ENCODE measurements at places on chromosomes 1 and 21.
A peak's percentile ranks its signal among the peaks of the same experiment; 100 is the strongest.

GRCh38 chr1:235708390-235708962 is 58.9 kb upstream of the GNG4 start:
- no peak for DNase-seq

DNA sequence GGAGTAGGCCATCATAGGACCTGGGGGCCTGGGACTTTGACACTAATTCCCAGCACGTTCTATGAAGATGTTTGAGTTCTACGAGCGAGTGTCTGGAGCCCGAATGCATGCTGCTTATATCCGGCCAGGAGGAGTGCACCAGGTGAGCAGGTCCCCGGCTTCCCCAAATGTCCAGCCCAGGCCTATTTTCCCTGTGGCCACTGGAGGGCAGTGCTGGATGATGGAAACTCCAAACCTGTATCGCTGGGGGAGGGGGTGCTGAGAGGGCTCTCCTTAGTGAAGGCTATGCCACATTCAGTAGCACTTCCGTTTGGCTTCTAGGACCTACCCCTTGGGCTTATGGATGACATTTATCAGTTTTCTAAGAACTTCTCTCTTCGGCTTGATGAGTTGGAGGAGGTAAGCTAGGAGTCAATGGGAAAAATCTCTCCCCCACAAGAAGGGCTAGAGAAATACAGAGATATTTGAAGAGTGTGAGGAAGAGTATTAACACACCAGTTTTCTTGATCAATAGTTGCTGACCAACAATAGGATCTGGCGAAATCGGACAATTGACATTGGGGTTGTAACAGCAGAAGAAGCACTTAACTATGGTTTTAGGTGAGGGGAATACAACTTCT is 5.2 kb upstream of the FCER1G start:
- DNase-seq: peak; percentile 59

GRCh38 chr1:161962091-161962887 is 61.4 kb downstream of the OLFML2B start:
- DNase-seq: peak; percentile 63

DNA sequence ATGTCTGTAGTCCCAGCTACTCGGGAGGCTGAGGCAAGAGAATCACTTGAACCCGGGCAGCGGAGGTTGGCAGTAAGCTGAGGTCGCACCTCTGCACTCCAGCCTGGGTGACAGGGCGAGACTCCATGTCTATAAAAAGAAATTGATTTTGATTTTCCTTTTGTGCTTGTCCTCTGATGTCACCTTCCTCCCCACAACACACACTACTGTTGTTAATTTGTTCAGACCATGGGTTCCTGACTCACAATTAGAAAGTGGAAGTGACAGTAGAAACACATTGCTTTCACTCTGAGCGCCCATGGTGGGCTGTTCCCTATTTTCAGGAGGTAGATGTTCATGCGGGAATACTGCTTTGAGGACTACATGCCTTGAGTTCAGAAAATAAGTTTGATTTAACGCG is 165.5 kb upstream of the KCNJ6 start:
- DNase-seq: no peak

DNA sequence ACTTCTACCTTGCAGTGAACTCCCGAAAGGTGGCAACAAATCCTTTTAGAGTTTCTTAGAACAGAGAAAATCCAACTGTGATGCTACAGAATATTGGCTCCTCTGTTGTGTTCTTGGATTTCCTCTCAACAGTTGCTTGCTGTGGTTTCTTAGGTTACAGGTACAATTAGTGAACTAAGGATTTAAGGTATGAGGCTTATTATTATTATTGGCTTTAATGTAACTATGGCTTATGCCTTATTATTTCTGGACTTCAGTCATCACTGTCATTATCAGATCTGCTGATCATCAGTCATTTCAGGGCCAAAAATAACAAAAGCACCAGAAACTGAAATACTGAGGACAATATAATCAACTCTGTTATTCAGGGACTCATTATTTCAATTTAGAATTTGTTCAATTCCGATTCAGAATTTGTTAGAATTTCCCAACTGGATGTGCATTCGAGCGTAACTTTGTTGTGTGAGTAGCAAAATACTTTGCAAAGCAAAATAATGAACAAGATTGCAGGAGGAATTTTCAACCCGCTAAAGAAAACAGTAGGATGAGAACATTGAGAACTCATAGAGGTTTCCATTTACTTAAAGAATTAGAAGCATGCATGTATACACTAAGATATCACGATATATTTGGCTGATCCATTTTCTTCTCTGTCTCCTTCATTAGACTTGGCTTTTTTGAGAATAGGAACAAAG is 65.5 kb upstream of the AK4 start:
- no peak for DNase-seq

GRCh38 chr1:59556802-59557548 is 257.8 kb upstream of the HOOK1 start:
- DNase-seq: no peak

- no peak for DNase-seq
Measured at GRCh38 chr1:224510880-224511645, 76.5 kb upstream of the WDR26 start.

- no peak for DNase-seq
Measured at GRCh38 chr21:32484706-32485380, 72.3 kb downstream of the EVA1C start.
